ENCODE measurements at places on chromosomes 11 and 22. TPM values are rescaled to one million over a fixed set of nuclear protein-coding genes. Genes with fewer than 3 reads are reported as not detected.

Gene TXNRD2
- 18.2 TPM for total RNA-seq

Gene TYR
- not detected for total RNA-seq

Gene CBLIF
- total RNA-seq: not detected

Gene SLC16A8
- total RNA-seq: under 0.01 TPM

Measured in fibroblast of lung (primary cell).